ENCODE measurements at places on chromosomes 12 and 14.

- DNase-seq: peak; percentile 83
Observed at GRCh38 chr12:47963340-47964040, at the start of gene TMEM106C. TSS of gene TMEM106C (plus strand) at chr12:47963596. CDS start at chr12:47964237, 641 bp downstream.

GRCh38 chr12:66541426-66541825, 137.4 kb downstream of the GRIP1 start:
- DNase-seq: no peak

DNA sequence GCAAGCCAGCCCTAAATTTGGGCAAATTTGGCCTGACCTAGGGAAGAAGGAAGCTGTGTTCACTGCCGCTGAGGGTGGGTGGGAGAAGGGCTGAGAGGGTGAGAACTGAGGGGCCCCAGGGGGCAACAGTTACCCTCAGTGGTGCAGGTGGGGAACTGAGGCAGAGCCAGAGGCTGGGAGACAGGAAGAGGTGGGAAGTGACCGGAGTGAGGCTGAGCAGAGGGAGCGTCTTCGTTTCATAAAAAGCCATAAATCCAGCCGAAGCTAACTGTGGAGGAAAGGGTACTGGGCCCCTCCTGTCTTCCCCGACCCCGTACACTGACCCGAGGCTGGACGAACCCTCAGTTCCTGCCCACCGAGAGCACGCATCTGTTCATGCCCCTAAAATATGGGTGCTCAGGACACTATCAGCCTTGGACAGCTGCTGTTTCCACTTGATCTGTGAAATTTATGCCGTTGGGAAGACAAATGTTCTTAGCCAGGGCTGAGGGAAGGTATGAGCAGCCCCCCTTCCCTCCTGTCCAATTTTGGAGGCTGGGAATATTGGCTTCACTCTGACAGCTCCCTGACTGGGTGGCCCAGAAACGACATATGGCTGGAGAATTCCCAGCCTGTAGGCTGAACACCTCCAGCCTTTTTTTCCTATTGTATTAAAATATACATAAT, 116.5 kb downstream of the KIF26A start:
- no peak for DNase-seq

DNA sequence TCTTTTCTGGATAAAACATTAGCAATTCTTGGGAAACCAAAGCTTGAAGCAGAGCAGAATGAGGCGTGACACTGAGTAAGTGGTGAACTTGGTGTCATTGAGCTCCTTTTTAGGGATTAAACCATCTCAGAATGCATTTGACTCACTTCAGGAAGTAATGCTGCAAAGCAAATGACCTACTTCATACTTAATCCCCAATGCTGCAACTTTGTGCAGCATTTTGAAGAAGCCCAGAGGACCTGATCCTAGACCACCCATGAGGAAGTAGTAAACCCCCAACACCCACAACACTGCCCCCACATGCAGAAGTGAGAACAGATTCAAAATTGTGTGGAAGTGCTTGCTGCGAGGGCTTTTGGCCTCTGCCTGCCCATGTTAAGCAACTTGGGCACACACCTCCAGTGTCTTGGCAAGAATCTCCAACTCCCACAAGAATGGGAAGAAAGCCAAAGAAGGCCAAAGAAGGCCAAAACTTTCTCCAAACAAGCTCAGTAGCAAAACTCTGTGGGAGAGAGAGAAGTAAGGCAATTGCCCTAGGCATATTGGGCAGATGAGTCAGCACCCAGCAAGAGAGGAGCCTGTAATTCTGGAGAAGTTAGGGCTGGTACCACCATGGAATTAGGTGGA, 69.2 kb upstream of the ETV6 start:
- DNase-seq: no peak

GRCh38 chr14:58426670-58427280, 556 bp downstream of the TIMM9 start:
- peak; percentile 77 for DNase-seq
